Stimulated activated CD4-positive, alpha-beta T cell treated with anti-CD3 and anti-CD28 coated beads, Interleukin-2, amount 100 ng/mL, for 24 hours (primary cell): ENCODE measurements at places on chromosomes 2 and 18.

DNA sequence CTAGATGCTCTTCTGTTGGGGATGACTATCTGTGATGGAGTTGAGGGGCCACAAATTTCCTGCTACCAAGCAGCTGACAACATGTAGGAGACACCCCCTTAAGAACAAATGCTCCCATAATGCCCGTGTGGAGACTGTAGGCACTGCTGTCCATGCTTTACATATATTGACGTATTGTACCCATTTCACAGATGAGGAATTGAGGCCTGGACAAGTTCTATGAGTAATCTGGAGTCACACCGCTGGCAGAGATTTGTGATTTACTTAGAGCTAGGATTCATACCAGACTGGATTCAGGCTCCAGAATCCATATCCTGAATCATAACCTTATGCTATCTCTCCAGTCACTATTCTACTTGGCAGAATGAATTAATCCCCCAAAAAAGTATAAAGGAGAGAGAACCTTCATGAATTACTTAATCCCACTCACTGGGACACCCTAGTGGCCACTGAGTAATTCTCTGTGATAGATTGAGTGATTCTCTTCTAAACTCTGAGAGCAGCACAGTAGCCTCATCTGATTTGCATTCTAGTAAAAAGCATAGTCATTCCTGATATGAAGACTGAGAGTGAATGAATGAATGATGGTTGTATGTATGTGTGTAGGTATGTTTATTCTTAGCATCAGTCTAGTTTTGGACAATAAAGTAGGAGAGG is 460.7 kb upstream of the MEIS1 start:
- no peak for DNase-seq

GRCh38 chr18:4821801-4822200 is 366.7 kb upstream of the DLGAP1 start:
- no peak for DNase-seq

DNA sequence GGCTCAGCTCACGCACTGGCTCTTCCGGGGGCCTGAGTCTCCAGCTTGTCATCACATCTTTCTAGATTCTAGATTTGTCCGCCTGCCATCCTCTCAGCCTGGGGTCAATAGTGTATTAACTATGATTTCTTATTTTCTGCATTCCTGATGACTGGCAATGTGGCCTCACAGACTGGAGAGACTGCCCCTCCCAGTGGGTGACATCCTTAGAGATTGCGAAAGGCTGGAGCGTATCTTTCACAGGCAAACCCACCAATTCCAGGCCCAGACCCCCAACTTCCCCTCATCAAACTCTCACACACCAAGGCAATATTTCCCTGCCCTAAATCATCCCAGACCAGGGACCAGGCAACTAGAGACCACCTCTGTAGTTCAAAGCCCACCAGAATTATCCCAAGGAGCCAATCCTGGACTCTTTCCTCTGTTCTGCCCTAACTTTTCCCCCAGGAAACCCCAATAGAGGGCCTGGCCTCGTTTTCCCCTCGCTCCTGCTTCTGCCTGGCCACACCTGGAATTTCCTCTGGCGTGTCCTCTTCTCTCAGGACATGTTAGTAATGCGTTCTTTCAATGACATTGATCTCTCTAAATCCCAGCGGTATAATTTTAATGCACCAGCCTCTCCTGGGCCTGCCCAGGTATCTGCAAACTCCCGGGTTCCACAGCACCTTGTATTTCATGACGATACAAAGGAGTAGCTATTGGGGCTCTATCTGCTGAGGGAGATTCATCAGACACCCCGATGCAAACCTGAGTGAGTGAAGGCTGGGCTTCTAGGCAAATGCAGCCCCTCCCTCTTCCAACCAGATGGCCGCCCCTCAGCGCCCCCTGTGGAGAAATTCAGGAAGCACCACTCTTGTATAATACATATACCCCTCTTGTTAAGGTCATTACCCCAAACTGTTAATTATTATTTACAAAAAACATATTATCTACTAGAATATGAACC is 2.4 kb upstream of the KCNF1 start:
- DNase-seq = peak; percentile 28

DNA sequence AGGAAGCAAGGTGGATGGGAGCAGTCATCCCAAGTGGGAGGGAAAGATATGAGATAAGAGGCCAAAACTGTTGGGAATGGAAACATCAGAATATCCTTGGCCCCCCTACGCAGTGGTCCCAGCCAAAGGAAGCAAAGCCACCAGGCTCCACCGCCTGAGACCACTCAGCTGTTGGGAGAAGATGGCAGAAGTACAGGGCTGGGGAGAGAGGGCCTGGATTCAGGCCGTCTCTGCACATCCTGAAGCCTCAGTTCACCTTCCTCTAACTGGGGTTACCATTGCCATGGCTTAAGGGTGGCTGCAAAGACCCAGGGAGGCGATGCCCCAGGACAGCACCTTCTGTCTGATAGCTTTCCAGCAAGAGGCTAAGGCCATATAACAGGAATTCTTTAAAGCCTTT is 193.8 kb downstream of the MGAT5 start:
- DNase-seq = no peak

DNA sequence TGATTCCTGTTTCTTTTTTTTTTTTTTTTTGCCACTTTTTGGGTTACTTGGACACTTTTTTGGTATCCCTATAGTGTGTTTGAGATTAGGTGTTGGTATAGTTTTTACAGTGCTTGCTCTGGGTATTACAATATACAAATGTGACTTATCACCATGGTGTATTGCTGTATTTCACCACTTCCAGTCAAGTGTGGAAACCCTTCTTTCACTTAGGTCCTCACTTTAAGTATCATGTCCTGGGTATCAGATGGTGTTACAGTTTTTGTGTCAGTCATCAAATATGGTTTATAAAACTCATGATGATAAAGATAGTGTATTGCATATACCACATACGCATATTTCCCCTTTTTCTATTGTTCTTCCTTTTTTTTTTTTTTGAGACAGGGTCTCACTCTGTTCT is 1.8 kb downstream of the ATP9B start:
- no peak for DNase-seq
